NCI-H1105 treated with DMSO at 0.1 percent for 48 hours (cell line): ENCODE measurements at places on chromosomes 4 and X.

DNA sequence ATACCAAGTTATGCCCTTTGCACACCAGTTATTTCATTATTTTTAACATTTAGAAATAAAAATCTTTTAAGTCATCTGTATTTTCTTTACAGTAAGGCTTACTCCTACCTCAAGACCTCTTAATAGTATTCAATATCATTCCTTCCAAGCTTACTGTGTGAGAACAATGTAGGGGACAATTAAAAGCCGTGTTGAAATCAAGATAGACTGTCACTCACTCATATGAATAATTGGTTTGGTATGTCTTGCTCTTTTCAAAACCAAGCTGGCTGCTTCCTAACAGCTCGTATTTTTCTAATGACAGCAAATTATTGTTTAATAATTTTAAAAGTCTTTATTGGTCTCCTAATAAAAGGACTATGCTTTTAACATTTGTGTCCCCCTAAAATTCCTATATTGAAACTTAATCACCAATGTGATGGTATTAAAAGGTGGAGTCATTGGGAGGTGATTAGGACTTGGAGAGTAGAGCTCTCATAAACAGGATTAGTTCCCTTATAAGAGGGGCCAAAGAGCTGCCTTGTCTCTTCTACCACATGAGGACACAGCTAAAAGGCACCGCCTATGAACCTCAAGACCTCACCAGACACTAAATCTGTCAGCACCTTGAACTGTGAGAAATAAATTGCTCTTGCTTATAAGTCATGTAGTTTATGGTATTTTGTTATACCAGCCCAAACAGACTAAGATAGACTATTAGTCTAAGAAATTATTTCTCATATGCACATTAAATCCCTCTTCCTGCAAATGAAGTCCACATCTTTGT lies 4.1 kb downstream of the ABCB7 start:
- DNase-seq, result no peak

- DNase-seq, result no peak
Measured at GRCh38 chrX:48703228-48703627, 6.7 kb downstream of the SUV39H1 start.

GRCh38 chr4:110982486-110982885 lies 359.6 kb upstream of the PITX2 start:
- DNase-seq, result no peak

GRCh38 chr4:135508006-135508714 lies 1306.6 kb upstream of the PABPC4L start:
- no peak for DNase-seq

DNA sequence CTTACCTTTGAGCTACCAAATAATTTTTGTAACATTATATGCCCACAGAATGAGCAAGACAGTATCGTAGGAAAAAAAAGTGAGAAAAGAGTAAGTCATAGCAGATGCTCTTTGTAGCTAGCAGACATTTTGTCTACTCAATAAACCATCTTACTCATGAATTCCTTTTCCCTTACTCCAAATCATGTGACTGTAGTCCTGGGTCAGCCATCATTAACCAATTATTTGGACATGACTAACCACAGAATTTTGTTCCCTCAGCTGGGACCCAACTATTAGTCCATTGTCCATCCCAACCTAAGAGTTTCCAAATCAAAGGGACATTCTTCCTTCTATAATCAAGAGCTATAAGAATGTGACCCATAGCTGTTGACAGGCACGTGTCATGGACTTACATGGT lies 11.4 kb downstream of the UBE2D3 start:
- no peak for DNase-seq

- no peak for DNase-seq
Measured at GRCh38 chr4:161252520-161253141, 911.2 kb downstream of the FSTL5 start.

DNA sequence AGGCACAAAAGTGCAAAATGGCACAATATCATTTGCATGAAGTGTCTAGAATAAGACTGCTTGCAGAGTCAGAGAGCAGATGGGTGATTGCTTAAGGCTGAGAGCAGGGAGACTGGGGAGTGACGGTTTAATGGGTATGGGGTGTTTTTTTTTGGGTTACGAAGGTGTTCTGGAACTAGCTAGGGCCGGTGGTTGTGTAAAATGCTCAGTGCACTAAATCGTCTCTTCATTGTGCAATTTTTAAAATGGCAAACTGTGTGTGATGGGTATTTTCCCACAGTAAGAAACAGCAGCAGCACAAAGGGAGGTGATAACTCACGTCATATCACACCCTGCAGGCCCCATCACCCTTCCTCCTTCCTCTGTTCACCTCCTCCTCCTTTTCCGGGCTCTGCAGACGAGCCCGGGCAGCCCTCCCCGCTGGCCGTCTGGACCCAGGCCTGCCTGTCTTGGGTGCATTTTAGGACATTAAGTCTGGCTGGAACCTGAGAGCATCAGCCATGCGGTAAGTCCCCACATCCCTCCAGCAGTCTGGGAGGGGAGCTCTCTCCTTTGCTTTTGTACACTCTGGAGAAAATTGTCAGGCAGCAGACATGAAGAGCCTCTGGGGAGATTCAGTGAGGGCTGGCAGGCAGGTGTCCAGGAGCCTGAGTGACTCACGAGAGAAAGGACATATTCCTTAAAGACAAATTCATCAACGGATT lies 42.7 kb downstream of the ASMT start:
- DNase-seq, result peak; percentile 6

DNA sequence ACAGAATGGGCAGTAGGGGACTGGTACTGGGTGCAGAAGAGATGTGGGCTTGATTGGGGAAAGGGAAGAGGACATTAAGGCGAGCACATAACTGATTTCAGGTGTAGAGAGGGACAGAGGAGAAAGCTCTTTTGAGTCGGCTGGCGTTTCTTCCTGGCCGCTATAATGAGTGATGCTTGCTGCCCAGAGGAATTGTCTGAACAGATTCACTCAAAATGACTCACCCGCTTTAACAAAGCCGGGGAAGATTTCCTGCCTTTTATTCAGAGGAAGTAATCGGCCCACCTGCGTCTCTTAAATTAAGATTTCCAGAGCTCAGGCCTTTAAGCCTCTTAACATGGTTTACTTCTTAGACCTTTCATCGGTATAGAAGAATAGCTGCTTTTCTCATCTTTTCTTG lies 102.1 kb upstream of the AP1S2 start:
- no peak for DNase-seq

DNA sequence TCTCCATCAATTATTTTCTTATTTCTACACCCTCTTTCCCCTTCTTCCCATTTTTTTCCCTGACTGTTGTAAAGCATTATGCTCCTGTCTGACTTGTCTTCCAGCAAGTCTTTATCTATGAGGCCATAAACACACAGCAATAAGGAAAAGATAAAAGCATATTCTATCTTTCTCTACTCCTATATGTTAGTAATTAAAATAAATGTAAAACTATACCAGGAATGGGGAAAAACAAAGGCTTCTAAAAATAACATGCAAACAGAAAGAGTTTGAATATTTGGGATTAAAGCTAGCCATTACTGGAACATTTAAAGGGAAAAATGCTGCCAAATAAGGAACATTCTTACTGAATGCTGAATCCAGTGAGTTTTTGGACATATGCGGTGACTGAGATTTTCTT lies 471.7 kb upstream of the HS3ST1 start:
- no peak for DNase-seq

- DNase-seq, result no peak
Measured at GRCh38 chrX:72023071-72023470, 108.6 kb downstream of the RTL5 start.

DNA sequence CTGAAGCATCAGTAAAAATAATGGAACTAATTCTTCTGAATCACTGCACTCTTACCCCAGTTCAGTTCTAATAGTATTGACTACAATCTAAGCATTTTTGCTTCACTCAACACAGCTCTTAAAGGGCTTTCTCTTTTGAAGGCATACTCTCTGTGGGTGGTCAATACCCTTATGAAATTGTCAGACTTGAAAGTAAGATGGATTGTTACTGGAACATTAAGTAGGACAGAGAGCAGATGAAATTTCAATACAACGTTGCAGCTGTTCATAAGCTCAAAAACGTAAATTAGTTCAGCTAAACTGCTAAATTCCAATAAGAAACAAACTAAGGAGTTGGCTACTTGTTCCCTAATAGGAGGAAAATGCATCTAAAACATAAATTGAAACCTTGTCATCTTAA lies 352.3 kb upstream of the TENM3 start:
- no peak for DNase-seq

GRCh38 chr4:138978028-138978585 lies 37.5 kb upstream of the NOCT start:
- no peak for DNase-seq

DNA sequence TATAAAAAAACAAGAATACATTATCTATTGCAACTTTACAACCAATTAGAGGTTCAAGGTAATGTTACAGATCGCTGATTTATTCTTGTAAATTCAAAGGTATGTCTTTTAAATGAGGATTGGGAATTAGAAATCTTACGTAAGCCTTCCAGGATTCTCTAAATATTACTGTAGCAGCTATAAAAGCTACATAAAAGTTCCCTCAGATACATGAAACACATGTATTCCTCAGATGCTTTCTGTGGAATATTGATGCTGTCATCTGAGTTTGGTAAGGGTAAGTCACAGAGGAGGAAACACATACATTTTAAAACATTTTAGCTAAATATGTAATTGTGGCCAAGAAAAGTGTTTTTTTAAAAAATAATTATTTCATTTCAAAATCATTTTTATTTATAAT lies 3.4 kb downstream of the AFP start:
- DNase-seq, result no peak

DNA sequence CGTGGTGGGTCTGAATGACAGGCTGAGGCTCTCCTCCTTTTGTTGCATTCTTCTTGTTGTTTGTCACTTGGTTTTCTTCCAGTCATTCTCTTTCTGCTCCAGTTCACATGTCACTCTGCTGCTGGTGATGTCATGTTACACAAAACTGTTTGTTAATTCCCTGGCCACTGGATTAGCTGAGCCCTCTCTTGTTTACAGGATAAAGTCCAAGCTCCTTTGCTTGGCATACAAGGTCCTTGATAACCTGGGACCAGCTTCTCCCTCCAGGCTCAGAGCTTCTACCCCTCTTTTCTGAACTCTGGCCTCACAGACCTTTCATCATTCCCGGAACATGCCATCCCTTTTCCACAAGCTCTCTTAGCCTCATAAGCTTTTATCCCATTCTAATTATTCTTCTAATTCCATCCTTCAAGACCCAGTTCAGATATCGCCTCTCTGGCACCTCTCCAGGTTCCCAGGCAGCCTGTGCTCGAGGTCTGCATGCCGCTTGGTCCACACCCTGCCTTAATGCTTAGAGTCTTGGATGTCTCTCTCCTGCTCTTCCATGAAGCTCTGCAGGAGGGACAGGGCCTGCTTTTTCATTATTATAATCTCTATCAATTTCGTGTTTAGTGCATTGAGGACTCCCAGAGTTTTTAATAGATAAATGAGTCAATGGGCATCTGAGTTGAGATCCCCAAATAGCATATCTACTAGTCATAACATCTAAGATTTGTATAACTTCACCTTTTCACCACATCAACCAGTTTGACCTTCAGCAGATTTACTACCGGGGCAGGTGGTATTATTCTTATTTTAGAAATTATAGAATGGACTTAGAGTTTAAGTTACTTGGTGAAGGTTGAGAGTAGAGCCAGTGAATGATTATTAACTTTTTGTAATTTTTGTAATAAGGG lies 98.7 kb downstream of the TMEM131L start:
- DNase-seq, result no peak

DNA sequence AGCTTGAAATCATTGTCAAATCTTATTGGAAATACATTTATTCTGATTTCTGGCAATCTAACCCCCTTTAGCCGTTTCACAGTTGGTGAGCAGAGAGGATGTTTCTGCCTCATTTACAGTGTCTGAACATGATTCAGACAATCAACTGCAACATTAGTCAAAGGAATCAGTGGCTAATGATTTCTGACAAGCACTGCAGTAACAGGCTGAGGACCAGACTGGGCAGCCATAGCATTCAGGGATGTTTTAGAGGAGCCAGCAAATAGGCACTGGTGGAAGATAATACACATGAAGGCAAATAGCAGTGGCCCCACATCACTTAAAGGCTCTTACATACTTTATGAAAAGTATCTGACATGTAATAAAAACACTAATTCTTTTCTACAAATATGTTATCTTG lies 102.8 kb downstream of the TTC29 start:
- DNase-seq, result no peak

GRCh38 chrX:150236327-150236726 lies 126.8 kb upstream of the MAMLD1 start:
- no peak for DNase-seq

- DNase-seq, result no peak
Measured at GRCh38 chr4:140837736-140838135, 81.6 kb upstream of the TBC1D9 start.

GRCh38 chr4:108185252-108185651 lies 16.5 kb upstream of the LEF1 start:
- DNase-seq, result no peak

DNA sequence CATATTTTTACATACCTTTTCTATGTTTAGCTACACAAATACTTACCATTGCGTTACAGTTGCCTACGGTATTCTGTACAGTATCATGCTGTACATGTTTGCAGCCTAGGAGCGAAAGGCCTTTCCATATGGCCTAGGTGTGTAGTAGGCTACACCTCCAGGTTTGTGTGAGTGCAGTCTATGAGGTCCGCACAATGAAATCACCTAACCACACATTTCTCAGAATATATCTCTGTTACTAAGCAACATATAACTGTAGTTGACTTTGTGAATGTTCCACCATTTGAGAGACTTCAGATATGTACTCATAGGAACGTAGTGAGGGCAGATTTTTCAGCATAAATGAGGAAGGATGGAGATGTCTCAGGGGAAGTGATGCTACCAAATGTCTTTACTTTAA lies 62.6 kb downstream of the WWC2 start:
- no peak for DNase-seq
